ENCODE measurements at places on chromosomes 4 and X.

DNA sequence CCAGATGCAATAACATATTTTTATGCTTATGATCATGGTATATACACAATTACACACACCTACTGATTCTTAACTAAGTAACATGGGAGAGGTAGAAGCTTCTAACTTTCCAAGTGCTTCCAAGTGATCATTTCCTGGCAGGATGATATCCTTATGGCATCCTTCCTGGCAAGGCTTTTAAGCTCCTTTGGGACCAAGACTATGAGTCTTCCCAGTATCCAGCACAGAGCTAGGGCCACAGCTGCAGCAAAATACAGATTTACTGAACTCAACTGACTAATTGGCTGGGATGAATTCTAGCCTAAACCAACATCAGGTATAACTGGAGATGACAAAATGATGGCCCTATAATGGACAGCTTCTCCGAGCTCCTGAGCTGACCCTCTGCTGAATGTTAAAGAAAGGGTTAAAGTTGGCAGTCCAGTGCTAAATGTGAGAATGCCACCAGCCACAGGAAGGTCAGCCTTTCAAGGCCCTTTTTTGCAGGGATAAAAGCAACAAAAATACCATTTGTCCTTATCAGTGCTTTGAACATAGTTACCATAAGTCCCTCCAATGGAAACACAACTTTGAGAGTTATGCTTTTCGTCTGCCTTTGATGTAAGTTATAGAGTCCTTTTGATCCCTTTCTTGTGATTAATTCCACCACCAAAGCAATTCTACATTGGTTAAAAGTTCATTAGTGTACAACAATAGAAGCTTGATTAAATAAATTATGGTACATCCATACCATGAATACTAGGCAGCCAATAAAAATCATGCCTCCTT, 73.4 kb downstream of the MGST2 start:
- DNase-seq, result no peak

DNA sequence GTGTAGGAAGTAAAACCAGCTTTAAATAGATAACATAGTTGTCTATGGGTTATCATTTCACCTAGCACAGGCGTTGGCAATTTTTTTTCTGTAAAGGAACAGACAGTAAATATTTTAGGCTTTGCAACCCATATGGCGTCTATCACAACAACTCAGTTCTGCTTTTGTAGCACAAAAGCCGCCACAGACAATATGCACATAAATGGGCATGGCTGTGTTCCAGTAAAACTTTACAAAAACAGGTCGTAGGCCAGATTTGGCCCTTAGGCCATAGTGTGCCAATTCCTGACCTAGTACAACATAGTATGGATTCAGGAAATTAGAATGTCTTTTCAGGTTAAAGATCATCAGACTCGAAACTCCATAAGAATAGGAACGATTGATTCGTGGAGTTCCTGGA, 265.3 kb upstream of the GK2 start:
- DNase-seq, result no peak

- DNase-seq, result no peak
These were observed 583.9 kb downstream of the BCOR start for GRCh38 chrX:39513836-39514235.

- DNase-seq, result no peak
These were observed 53.0 kb upstream of the MYOZ2 start for GRCh38 chr4:119082661-119083060.

GRCh38 chrX:110920991-110921390, 125.4 kb upstream of the CHRDL1 start:
- DNase-seq, result no peak

GRCh38 chr4:188246488-188246887, 107.2 kb downstream of the TRIML1 start:
- DNase-seq, result no peak

- no peak for DNase-seq
These were observed 69.5 kb downstream of the TRIM2 start for GRCh38 chr4:153273751-153274150.

GRCh38 chr4:143411527-143412419, 75.1 kb downstream of the GAB1 start:
- no peak for DNase-seq

GRCh38 chr4:36133658-36134057, 110.7 kb downstream of the ARAP2 start:
- DNase-seq, result no peak

DNA sequence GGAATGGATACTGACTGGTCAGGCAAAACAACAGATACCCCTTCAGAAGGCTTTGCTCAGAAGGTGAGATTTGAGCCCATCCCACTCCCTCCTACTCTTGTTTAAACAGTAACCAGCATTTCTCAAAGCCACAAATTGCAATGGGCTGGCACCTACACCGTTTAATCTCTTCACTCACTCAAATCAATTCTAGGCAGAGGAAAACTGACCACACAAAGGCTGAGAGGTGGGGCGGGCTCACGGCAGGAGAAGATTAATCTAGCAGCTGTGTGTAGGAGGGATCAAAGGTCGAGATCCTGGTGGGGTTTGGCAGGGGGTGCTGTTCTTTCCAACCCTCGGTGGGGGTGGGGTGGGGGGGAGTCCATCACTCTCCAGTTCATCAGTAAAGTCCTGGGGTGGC, 622.4 kb downstream of the BCOR start:
- DNase-seq, result no peak

DNA sequence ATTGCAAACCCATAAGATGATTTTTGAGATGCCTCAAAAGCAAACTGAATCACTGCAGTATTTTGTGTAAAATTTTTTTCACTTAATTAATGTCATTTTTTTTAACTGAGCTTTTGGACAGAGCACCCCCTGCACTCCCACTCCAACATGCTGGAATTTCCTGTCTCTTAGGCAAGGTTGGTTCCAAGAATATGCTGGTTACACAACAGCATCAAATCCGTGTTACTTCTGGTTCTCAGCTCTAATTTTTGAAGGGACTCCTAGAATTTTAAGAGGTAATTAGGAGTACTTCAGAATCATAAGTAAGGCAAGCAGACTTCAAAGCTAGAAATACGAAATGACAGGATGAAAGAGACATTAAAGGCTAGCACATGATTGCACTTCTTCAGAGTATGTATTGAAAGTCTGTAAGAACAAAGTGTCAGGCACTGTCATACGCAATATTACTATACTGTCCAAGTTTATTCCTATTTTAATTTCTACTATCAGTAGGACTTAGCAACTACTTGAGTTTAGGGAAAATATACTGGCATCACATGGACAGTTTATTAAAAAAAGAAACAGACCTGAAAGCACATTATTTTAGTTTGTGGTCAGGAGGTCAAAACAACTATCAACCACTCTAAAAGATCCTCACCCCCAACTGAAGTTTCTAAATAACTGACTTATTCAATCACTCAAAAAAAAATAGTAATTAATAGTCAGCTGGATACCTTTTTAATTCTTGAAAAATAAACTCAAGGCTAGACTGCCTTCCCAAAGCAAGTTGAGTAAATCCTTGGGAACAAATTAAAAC, 1.6 kb upstream of the JCHAIN start:
- no peak for DNase-seq

GRCh38 chr4:41012293-41012692, 202.0 kb downstream of the APBB2 start:
- no peak for DNase-seq

DNA sequence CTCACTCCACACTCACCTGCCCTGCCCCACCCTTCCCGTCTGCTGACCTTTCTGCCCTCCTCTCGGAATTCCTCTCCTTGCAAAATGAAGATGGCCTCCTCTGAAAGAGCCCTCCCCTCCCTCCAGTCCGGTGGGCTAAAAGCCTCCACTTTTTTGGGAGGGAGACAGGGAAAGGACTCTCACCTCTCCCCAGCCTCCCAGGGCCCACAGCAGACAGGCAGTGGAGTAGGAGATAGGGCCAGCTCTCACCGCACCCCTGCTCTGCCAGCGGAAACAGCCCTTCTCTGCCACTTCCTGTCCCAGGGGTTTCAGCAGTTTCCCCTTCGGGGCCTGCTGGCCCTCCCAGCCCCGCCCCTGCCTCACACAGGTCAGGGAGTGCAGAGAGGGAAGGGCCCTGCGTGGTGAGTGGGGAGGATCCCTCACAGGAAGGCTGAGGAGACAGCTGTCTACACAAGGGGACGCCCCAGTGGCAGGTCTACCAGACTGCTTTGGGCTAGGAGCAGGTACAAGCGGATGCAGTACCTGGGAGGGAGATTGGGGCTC, 18.2 kb downstream of the ELF4 start:
- DNase-seq, result no peak

DNA sequence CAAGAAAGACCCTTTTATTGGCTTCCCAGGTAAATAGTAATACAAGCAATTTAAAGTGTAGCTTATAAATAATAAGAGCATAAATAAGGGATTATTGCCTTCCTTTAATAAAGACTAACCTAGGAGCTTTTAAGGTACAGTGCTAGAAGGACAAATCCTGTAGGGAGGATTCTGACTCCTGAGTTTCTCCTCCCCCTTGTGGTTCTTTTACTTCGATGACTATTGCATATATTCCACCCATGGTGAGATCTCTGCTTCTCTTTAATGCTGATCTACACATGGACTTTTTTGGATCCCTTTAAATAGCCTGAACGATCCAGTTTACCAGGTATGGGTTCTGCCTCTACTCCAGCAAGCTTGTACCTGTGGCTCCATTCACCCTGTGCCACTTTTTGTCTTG, 2.5 kb downstream of the GALNT7 start:
- no peak for DNase-seq

- DNase-seq, result no peak
These were observed 31.2 kb downstream of the CCNI start for GRCh38 chr4:77044461-77045150.

- no peak for DNase-seq
These were observed 773 bp upstream of the TXLNG start for GRCh38 chrX:16785247-16786138.

- no peak for DNase-seq
These were observed 36.6 kb upstream of the MBTPS2 start for GRCh38 chrX:21802839-21803238.

DNA sequence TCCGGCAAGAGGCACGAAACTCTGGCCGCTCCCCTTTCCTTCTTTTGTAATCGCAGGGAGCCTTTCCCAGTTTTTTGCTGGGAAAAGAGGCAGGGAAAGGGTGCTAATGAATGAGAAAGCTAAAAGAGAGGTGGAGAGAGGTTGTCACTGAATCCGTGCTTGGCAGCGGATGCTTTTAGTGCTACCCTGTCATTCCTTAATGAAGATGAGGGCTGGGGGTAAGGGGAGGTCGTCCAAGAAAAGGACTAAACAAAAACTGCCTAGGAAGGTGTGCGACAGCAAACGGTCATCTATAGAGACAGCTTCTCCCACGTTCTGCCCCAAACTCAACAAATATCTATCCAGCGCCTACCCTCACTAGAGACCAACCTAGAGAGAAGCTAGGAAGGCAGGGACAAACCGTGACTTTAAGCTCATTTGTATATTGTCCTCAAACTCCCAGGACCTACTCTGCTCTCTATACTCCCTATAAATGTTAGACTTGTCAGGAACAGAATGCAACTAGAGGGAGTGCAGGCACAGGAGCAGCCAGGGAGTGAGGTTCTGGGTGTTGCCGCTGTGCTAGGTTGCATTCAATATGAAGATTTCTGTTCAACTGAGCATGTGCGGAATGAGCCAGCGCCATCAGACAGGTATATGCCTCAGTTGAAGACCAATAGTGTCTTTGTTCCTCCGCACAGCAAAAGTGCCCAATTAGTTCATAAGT, 777 bp upstream of the CASK start:
- DNase-seq, result no peak

DNA sequence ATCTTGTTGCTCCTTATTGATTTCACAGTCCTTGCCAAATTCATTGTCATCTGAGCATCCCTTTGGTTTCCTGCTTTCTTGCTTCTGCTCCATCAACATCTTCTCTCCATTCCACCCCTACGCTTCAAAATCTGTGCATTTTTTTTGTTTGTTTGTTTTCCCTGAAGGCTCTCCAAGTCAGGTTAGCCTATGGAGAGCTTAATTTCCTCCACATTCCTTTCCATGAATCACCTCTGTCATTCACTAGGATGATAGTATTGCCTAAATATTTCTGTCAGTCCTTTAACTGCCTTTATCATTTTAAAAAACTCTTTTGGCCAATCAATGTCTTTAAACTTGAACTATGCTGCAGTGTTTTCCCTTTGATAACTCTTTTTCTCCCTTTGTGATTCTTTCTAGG, 67.7 kb downstream of the PPARGC1A start:
- DNase-seq, result no peak

DNA sequence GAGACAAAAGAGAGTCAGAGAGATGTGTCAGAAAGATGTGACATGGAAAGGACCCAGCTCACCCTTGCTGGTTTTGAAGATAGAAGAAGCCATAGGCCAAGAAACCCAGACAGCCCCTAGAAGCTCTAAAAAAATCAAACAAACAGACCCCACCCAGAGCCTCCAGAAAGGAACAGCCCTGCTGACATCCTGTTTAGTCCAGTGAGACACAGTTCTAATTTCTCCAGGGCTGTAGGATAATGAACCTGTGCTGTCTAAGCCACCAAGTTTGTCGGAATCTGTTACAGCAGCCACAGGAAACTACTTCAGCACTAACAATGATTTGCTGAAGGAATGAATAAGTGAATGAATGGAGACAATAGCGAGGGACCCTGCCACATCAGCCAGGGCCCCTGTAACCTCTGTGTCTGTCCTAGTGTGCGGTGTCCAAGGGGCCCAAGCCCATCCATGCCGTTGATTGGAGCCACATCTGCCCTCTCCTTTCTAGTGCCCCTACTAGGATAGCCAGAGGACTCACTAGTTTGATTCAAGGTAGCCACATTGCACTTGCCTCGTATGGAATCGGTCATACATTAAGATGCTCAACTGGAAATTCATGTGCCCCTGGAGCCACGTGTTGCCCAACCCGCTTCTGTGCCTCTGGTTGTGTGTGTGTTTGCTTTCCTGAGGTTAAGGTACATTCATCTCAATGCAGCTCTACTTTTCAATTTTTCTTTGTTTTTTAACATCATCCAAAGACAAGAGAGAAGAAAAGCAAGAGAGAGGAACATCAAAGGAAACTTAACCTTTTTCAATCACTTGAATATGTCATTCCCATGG, 32.5 kb upstream of the SLC2A9 start:
- DNase-seq, result no peak

DNA sequence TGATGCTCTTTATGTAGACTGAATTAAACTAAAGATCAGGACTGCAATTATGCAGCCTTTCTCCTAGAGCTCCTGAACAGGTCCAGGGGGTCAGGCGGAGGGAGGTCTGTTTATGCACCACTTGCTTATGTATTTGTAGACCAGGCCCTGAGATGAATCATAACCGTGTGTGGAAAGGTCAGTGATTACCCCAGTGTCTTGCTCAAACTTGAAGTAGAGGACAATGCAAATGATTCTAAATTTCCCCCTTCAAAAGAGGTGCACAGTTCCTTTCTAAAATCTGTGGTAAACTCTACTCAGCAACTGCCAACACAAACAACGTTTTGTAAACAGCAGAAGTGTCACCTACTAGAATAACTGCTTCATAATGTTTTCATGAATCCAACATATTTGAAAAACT, 13.0 kb upstream of the TBC1D9 start:
- DNase-seq, result no peak

DNA sequence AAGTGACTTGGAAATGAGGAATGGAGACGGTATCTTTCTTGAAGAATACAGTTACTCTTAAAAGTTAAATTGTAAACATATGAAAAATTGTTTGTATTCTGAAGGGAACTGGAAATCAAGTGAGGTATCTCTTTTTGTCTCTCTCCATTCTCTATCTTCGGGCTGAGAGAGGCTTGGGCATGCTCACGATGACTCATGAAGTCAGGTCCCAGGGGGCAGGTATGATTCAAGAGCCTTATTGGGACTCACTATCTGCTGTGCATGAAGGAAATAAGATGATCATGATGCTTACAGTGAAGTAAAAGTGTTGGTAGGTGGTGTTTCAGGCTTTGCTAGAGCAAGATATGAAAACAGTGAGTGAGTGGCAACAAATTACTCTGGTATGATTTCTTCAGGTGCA, 200.4 kb upstream of the PITX2 start:
- DNase-seq, result no peak

All from stimulated activated CD4-positive, alpha-beta T cell treated with anti-CD3 and anti-CD28 coated beads, TNF-alpha, amount 100 ng/mL, for 24 hours (primary cell).